Upper lobe of left lung (tissue), 6 donors: ENCODE measurements at places on chromosomes 1 and 21.

GRCh38 chr1:11634365-11635192 lies 19.6 kb downstream of the FBXO2 start:
- H3K4me1 ChIP-seq: no peaks in the 10 kb centered on the region
- DNase-seq: no peak
- H3K27me3 ChIP-seq: no peaks in the 10 kb centered on the region
- H3K27ac ChIP-seq: no peak overlapping the region

GRCh38 chr1:54405898-54406293 lies 298 bp downstream of the SSBP3 start:
- no peak for DNase-seq
- H3K4me3 ChIP-seq: peak overlapping the region; percentile 97
- no peaks in the 10 kb centered on the region for H3K27me3 ChIP-seq
- H3K36me3 ChIP-seq: peaks cover 3% of the 10 kb centered on the region

DNA sequence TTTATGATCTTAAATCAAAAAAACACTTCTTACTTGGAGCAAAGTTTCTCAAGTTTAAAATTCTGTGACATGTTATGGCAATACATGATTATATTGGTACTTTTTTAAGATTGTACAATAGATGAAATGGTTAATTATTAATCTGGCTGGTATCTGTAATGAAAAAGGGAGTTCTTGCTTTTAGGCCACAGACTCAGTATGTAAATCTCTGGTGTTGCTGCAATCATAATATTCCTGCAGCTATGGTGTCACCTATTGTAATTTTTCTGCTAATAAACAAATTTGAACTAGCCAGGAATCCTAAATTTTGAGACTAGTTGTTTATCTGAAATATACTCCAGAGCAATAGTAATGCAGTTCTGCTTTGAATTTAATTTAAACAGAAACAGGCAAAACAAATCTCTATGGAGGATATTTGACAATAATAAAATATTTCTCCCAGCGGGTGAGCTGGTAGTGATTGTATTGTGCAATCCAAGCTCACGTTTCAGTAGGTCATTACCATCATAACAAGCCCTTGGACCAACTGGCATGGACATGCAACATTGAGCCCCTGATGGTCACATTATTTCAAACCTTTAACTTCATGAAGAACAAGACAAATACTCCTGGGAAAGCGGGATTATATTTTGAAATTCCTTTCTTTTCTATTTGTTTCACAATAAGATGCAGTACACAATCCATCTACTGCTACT lies 77.2 kb upstream of the USH2A start:
- H3K4me3 ChIP-seq: no peak overlapping the region
- DNase-seq: no peak
- no peaks in the 10 kb centered on the region for H3K27me3 ChIP-seq
- H3K4me1 ChIP-seq: no peaks in the 10 kb centered on the region
- H3K27ac ChIP-seq: no peak overlapping the region

DNA sequence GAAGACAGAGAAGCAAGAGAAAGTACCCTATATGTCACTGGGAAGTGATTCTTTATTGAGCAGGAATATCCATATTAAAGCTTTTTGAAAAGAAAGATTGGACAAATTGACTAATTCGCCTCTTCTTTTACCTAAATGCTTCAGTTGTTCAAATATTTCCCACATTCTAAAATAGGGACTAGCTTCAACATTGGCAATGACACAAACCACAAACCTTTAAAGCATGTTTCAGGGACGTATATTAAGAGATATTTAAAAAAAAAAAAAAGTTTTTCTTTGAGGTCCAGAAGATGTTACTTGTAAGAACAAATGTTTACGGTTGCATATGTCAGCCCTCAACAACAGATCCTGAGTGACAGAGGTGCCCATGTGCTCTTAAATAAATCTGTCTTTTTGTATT lies 235.0 kb upstream of the NFIA start:
- H3K4me3 ChIP-seq: no peak overlapping the region
- H3K27me3 ChIP-seq: no peaks in the 10 kb centered on the region
- no peak overlapping the region for H3K27ac ChIP-seq
- no peak for DNase-seq

DNA sequence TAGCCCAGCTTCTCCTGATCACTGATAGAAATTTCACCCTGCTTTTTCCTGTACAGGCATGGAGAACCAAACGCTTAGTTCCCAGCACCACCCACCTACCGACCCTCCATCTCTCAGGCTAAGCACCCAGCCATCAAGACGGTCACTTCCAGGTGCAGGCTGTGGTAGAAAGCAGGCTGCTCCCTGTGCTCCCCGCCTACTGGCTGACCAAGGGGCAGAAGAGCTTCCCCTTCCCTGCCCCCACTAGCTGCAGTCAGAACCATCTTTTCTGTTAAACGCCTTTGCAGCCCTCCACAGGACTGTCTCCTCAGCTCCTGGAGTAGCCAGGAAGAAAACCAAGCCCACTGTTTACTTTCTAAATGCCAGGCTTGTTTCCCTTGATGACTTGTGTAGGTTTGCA lies 23.0 kb downstream of the SPATA46 start:
- no peak overlapping the region for H3K27ac ChIP-seq
- no peak overlapping the region for H3K4me3 ChIP-seq
- no peaks in the 10 kb centered on the region for H3K27me3 ChIP-seq
- H3K4me1 ChIP-seq: peaks cover 6% of the 10 kb centered on the region
- no peaks in the 10 kb centered on the region for H3K36me3 ChIP-seq

DNA sequence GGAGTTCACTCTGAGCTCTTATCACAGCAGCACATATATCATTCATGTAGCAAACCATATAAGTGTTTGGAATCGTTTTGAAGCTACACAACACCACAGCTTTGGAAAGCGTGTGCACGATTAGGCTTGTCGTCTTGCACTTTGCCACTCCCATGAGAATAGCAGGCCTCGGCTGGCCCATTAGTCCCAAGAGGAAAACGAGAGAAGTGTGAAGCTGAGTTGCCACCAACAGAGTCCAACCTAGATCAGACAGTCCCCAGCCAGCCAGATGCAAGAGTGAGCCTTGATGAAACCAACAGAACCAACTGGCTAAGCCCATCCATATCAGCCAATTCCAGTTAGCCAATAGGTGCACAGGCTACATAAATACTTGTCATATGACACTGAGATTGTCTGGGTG lies 238.4 kb downstream of the C1orf94 start:
- H3K27ac ChIP-seq: no peak overlapping the region
- no peaks in the 10 kb centered on the region for H3K4me1 ChIP-seq
- DNase-seq: no peak
- no peaks in the 10 kb centered on the region for H3K36me3 ChIP-seq
- no peaks in the 10 kb centered on the region for H3K27me3 ChIP-seq
- no peak overlapping the region for H3K4me3 ChIP-seq
